Stimulated activated memory B cell treated with anti-CD40 and anti-IgM and Interleukin-4, amounts not matched to agents 10 μg/mL and 1 μg/mL and 100 μg/mL, for 72 hours (primary cell): ENCODE measurements at places on chromosomes 2 and 18.

GRCh38 chr2:132654968-132655367, 15.0 kb downstream of the LYPD1 start:
- no peaks in the 10 kb centered on the region for H3K4me1 ChIP-seq
- no peak for ATAC-seq
- H3K36me3 ChIP-seq, result no peaks in the 10 kb centered on the region
- no peak overlapping the region for H3K4me3 ChIP-seq

DNA sequence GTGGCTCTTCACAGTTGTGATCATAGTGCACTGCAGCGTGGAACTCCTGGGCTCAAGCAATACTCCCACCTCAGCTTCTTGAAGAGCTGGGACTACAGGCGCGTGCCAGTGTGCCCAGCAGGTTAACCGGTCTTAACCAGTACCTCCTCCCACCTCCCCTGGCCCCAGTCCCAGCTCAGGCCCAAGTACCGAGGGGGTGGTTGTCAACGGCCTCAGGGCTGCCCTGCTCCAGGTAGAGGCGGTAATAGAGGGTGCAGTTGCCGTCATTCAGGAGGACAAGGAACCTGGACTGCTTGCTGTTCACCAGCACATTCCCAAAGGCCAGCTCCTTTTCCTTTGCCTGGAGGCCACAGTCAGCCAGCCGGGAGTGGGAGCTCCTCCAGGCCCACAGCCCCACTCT, 19.7 kb downstream of the CFAP65 start:
- no peak for ATAC-seq
- no peak overlapping the region for H3K27ac ChIP-seq
- H3K4me3 ChIP-seq, result no peak overlapping the region

DNA sequence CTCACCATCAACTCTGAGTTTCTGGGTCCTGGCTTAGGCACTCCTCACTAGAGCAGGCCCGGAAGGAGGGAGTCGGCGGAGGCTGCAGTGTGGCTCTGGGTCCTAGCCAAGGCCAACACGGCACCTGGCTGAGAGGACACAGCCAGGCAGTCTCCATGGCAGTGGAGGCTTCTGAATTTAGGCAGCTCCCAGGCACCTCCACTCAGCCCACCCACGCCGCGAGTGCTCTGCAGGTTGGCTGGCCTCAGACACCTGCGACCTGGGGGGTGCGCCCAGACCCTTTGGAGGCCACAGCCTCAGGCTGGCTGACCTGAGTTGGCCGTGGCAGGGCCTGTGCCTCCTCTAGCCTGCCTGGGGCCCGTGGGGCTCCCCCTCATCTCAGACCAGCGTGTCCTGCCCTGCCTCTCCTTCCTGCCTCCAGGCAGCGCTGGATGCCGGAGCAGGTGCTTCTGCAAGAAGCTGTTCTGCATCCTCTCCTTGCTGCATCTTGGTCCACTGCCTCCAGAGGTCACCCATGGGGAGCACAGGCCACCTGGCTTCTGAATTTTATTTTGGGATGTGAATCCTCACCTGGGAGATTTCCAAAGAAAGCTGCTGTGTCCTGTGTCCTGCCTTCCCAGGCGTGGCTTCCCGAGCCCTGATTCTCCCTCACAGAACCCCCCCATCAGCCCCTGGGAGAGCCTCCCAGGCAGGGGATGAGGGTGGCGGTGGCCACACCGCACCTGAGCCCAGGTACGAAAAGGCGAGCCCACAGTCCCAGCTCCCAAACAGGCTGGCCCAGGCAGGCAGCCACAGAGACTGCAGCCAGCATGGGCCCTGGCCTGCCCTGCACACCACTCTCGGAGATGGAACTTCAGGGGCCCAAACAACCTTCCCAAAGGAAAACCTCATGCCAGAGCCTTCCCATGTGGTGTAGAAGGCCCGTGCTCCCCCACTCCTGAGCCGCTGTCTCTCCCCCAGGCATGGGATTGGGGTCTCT, 23.4 kb downstream of the AQP12A start:
- no peaks in the 10 kb centered on the region for H3K4me1 ChIP-seq
- H3K27ac ChIP-seq, result no peak overlapping the region
- no peaks in the 10 kb centered on the region for H3K36me3 ChIP-seq
- H3K27me3 ChIP-seq, result peaks cover 33% of the 10 kb centered on the region
- no peak for ATAC-seq

DNA sequence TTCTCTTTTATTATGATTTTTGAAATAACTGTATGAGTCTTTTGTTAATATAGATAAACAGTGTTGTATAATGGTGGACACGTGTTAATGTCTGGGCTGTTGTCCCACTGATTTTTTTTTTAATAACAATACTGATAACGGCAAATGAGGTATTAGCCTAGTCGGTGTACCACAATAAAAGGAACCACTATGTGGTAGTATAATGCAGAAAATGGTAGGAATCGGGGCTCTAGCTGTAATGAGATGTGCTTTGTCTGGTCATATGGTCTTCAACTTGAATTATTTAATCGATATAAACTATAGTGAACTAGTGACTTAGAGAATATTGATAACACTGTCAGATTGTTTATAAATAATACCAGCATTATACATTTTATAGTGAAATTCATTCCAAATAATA, 517.9 kb upstream of the SPHKAP start:
- H3K4me1 ChIP-seq, result no peaks in the 10 kb centered on the region
- H3K27me3 ChIP-seq, result no peaks in the 10 kb centered on the region
- ATAC-seq, result no peak
- H3K36me3 ChIP-seq, result no peaks in the 10 kb centered on the region
- H3K27ac ChIP-seq, result no peak overlapping the region

GRCh38 chr2:26646986-26647672, 6.0 kb upstream of the CIB4 start:
- no peak overlapping the region for H3K27ac ChIP-seq
- ATAC-seq, result no peak
- H3K4me1 ChIP-seq, result no peaks in the 10 kb centered on the region
- H3K36me3 ChIP-seq, result no peaks in the 10 kb centered on the region
- peaks cover 70% of the 10 kb centered on the region for H3K27me3 ChIP-seq

GRCh38 chr2:197141702-197142473, 168.7 kb downstream of the ANKRD44 start:
- H3K4me1 ChIP-seq, result peaks cover 73% of the 10 kb centered on the region
- H3K36me3 ChIP-seq, result peaks cover 20% of the 10 kb centered on the region
- peak; percentile 48 for ATAC-seq
- no peaks in the 10 kb centered on the region for H3K27me3 ChIP-seq

DNA sequence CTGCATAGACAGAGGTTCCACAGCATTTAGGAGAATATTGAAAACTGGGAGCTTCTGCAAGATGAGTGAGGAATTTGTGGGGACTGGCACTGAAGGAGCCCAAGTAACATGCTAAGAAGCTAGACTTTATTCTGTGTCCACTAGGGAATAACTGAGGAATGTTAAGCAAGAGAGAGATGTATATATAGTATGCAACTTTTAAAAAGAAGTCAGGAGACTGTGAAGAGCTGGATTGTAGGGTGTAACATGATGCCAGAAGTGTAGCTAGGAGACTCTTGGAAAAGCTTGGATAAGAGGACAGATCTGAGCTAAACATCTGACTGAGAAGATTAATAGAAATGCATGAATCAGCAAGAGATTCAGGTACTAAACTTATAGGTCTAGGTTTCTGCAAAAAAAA, 270.6 kb upstream of the MMADHC start:
- H3K4me1 ChIP-seq, result no peaks in the 10 kb centered on the region
- H3K4me3 ChIP-seq, result no peak overlapping the region
- no peaks in the 10 kb centered on the region for H3K27me3 ChIP-seq
- no peak overlapping the region for H3K27ac ChIP-seq
- ATAC-seq, result no peak

DNA sequence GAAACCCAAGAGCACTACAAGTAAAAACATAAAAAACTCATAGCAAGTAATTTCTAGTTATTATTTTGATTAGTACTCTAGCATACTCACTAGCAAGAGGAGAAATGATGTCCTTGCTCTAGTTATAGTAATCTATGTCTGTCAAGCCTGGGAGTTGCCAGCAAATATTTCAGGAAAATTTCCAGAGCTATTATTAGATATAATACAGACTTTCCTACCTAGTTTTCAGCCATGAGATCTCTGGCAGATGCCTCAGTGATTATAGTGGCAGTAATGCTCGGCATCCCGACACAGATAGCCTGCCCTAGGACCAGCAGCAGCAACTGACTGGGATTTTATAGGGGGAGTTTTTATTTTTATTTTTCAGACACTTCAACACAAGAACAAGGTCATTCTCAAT, 224.4 kb downstream of the ZNF385B start:
- H3K27ac ChIP-seq, result no peak overlapping the region
- no peaks in the 10 kb centered on the region for H3K4me1 ChIP-seq
- H3K4me3 ChIP-seq, result no peak overlapping the region
- H3K27me3 ChIP-seq, result no peaks in the 10 kb centered on the region

- no peaks in the 10 kb centered on the region for H3K27me3 ChIP-seq
- H3K4me1 ChIP-seq, result peaks cover 16% of the 10 kb centered on the region
- peak; percentile 12 for ATAC-seq
These were observed 12.3 kb upstream of the DNAJB2 start for GRCh38 chr2:219266886-219267285.

DNA sequence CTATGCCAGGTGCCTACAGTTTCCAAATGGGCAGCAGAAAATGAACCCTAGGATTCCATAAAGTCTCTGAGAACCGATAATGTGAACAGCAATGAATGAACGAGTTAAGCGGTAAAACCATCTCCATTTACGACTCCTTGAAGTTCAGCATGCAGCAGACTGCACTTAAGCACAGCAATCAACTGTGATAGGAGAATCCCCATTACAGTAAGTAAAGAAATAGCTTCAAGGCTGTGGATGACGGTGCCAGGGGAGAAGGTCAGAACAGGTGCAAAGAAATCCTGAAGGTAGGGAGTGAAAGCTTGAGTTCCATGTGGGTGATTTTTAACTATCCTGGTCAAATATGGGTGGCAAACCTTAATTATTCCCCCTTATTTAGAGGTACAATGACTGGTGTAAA, 444.4 kb downstream of the NCKAP5 start:
- H3K27ac ChIP-seq, result no peak overlapping the region
- H3K36me3 ChIP-seq, result no peaks in the 10 kb centered on the region
- no peak overlapping the region for H3K4me3 ChIP-seq
- no peak for ATAC-seq
- no peaks in the 10 kb centered on the region for H3K4me1 ChIP-seq
- no peaks in the 10 kb centered on the region for H3K27me3 ChIP-seq

DNA sequence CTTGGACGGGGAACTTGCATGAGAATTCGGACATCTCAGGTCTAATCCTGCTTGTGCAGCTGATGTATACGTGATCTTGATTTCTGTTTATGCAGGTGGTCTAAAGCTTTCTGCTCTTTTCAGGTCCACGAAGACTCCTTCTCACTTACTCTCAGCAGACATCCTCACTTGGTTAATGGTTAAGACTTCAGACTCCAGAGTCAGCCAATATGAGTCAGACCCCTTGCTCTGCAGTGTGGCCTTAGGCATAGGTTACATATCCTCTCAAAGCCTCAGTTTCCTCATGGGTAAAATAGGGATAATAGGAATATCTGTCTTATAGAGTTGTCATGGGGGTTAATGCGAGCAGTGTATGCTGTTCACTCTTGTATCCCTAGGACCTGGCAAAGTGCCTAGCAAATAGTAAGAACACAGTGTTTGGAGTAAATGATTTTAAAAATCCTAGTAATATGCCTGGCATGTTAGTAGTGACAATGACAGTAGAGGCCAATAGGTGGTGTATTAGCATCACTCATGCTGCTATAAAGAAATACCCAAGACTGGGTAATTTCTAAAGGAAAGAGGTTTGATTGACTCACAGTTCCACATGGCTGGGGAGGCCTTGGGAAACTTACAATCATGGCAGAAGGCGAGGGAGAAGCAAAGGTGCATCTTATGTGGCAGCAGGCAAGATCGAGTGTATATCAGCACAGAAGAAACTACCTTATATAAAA, 42.3 kb downstream of the XRCC5 start:
- peaks cover 79% of the 10 kb centered on the region for H3K36me3 ChIP-seq
- peaks cover 5% of the 10 kb centered on the region for H3K4me1 ChIP-seq
- no peaks in the 10 kb centered on the region for H3K27me3 ChIP-seq
- no peak overlapping the region for H3K27ac ChIP-seq
- H3K4me3 ChIP-seq, result no peak overlapping the region

DNA sequence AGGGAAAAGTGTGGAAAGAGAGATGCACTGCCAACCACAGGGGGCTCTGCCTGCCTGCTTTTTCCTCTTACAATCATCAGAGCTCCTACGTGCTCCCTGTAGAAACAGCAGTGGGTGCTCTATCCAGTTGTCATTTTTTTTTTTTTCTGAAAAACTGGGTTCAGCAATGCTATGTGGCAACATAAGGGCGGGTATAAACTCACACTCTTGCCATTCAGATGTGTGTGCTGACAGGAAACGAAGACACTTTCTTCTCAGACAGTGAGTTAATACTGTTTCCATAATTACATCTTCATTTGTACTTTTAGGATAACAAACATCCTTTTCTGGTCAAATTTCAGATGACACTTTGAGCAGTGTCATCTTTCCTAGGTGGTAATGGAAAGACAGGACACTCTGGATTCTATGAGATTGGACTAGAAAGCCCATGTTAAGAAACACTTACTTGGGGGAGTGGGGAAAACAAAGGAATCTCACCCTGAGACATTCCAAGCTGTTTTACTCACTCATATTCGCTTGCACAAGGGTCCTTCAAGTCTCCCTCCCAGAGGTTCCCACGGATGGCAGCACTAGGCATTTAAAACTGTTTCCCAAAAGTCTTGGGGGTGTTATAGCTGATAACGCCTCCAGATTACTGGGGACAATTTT, 41.3 kb downstream of the CCDC93 start:
- no peaks in the 10 kb centered on the region for H3K27me3 ChIP-seq
- H3K36me3 ChIP-seq, result peaks cover 79% of the 10 kb centered on the region
- no peak overlapping the region for H3K4me3 ChIP-seq
- H3K4me1 ChIP-seq, result peaks cover 5% of the 10 kb centered on the region
- no peak overlapping the region for H3K27ac ChIP-seq
- no peak for ATAC-seq

GRCh38 chr2:190717306-190717705, 68.4 kb downstream of the NAB1 start:
- ATAC-seq, result no peak
- H3K27ac ChIP-seq, result no peak overlapping the region
- peaks cover 13% of the 10 kb centered on the region for H3K27me3 ChIP-seq
- no peaks in the 10 kb centered on the region for H3K36me3 ChIP-seq
- H3K4me1 ChIP-seq, result peaks cover 38% of the 10 kb centered on the region
- H3K4me3 ChIP-seq, result no peak overlapping the region

DNA sequence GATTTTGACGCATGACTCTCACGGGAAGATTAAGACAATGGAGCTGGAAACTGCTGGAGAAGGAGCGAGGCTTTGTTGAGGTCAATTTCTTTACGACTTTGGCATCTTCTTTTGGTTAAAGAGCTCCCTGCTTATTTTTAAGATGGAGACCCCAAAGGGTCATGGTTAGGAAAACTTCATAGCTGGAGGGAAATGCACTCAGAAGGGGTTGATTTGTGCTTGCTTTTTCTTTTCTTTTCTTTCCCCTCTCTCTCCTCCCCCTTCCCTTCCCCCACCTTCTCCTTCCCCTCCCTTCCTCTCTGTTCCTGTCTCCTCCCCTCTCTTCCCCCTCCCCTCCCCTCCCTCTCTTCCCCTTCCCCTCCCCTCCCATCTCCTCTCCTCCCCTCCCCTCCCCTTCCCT, 79.0 kb downstream of the TNP1 start:
- no peak overlapping the region for H3K27ac ChIP-seq
- H3K4me3 ChIP-seq, result no peak overlapping the region
- H3K27me3 ChIP-seq, result peaks cover 19% of the 10 kb centered on the region
- H3K36me3 ChIP-seq, result no peaks in the 10 kb centered on the region
